ENCODE measurements at places on chromosomes 16 and 17.

DNA sequence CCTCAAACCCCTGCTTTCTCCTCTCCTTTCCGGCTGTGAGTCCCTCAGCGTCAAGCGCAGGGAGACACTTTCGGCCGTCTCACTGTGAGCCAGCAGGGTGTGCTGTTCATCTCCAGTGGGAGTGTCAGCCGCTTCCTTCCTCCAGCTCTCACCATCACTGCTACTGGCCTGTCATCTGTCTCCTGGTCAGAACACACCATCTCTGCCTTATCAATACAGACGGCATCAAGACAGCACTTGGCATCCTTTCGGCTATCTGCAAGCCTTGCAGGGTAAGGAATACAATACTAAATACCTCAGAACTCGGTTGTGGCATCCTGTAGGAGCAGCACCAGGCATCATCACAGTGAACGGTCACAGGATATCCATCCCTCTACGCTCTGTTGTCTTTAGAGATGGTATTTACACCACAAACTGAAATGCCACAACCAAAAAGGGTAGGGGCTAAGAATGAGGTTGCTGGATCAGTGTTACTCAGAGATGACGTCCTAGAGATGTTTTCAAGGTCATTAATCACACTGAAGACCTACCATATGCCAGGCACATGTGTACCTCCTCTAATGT, 20.7 kb upstream of the CMTM4 start:
- peak; percentile 45 for DNase-seq

GRCh38 chr17:66580184-66580955, 254.5 kb upstream of the CACNG5 start:
- DNase-seq, result no peak

DNA sequence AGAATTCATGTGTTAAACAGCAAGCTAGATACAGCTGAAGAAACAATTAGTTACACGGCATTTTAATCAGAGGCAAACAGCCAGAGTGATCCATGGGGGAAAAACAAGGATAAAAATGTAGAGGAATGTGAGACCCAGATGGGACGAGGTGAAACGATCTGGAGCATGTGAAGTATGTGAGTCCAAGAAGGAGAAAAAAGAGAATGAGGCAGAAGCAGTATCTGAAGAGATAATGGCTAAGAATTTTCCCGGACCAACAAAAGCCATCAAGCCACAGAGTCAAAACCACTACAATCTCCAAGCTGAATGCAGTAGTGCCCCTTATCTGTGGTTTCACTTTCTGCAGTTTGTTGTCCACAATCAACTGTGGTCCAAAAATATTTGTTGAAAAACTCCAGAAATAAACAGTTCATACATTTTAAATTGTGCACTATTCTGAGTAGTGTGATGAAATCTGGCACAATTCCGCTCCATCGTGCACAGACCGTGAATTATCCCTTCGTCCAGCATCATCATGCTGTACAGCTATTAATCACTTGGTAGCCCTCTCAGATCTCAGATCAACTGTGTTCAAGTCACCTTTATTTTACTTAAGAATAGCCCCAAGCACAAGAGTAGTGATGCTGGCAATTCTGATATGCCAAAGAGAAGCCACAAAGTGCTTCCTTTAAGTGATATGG, 18.8 kb downstream of the MYH10 start:
- no peak for DNase-seq

DNA sequence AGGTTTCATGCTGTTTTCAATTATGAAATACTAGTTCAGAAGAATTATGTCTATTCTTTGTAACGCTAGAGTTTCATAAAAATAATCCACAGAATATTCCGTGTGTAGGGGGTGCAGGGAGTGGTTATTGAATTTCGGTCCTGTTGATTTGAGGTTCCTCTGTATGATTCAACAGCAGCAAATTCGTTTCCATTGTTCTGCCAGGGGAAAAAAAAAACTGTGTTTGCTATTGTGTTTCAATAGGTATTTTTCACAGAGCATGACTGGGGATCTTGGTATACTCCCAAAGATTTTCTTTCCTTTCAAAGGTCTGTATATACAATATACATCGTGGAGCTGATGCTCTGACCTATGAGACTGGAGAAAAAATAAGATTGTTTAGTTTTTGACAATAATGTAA, 15.8 kb downstream of the SHISA9 start:
- DNase-seq, result no peak
